ENCODE measurements at places on chromosomes 2 and 18.
A peak's percentile ranks its signal among the peaks of the same experiment; 100 is the strongest.

GRCh38 chr2:96116424-96116878 lies at the start of gene ADRA2B:
Gene ADRA2B, minus strand, starts transcription at chr2:96116571. Its CDS starts 422 bp downstream, at chr2:96116149.
- H3K36me3 ChIP-seq, result no peaks in the 10 kb centered on the region
- peak within 1 kb of the TSS; percentile 31 for H3K4me3 ChIP-seq
- DNase-seq, result peak; percentile 71
- peaks cover 17% of the 10 kb centered on the region for H3K27me3 ChIP-seq
- no peak within 1 kb of the TSS for H3K27ac ChIP-seq

GRCh38 chr18:42168487-42168886 lies 213.5 kb downstream of the PIK3C3 start:
- no peak overlapping the region for H3K4me3 ChIP-seq
- no peak for DNase-seq
- no peaks in the 10 kb centered on the region for H3K27me3 ChIP-seq
- no peaks in the 10 kb centered on the region for H3K36me3 ChIP-seq
- H3K4me1 ChIP-seq, result no peaks in the 10 kb centered on the region

GRCh38 chr2:160142472-160142871 lies 57.6 kb downstream of the ITGB6 start:
- H3K27ac ChIP-seq, result no peak overlapping the region
- no peak overlapping the region for H3K4me3 ChIP-seq

- DNase-seq, result no peak
- no peaks in the 10 kb centered on the region for H3K27me3 ChIP-seq
- peaks cover 15% of the 10 kb centered on the region for H3K36me3 ChIP-seq
- no peak overlapping the region for H3K4me3 ChIP-seq
- peaks cover 6% of the 10 kb centered on the region for H3K4me1 ChIP-seq
- no peak overlapping the region for H3K27ac ChIP-seq
Measured at GRCh38 chr2:182906454-182906853, 40.0 kb upstream of the FRZB start.

DNA sequence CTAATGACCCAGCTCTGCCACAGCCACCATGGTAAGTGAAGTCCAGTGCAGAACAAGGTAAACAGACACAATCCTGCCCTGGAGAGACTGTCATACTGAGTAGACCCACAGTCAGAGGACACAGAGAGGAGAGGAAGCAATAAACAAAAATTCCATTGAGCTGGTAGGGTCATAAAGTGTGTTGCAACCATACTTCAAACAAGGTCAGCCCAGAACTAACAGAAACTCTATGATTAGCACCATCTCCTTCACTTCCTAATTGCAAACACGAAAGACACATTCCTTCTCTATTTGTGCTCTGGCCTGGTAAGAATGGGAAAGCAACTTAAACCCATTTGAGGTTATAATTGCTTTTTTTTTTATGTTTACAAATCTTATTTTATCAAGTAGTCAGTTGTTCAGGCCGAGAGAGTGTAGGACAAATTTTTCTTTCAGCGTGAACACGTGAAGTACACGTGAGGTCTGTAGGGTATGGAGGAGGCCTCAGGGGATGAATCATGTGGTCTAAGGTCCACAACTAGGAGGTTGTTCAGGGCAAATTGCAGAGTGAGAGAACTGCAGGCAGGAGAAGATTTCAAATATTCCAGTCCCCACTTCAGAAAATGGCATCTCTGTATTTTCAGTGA lies 71.4 kb upstream of the GLS start:
- DNase-seq, result no peak
- H3K36me3 ChIP-seq, result no peaks in the 10 kb centered on the region
- H3K4me3 ChIP-seq, result no peak overlapping the region
- H3K27ac ChIP-seq, result no peak overlapping the region
- H3K4me1 ChIP-seq, result no peaks in the 10 kb centered on the region
- H3K27me3 ChIP-seq, result no peaks in the 10 kb centered on the region

- H3K27me3 ChIP-seq, result no peaks in the 10 kb centered on the region
- DNase-seq, result no peak
- no peaks in the 10 kb centered on the region for H3K36me3 ChIP-seq
- no peak overlapping the region for H3K27ac ChIP-seq
Measured at GRCh38 chr2:234309431-234309830, 187.4 kb downstream of the ARL4C start.

- no peak overlapping the region for H3K4me3 ChIP-seq
- no peaks in the 10 kb centered on the region for H3K36me3 ChIP-seq
- H3K27ac ChIP-seq, result no peak overlapping the region
- no peaks in the 10 kb centered on the region for H3K27me3 ChIP-seq
- no peaks in the 10 kb centered on the region for H3K4me1 ChIP-seq
Measured at GRCh38 chr2:165584126-165584654, 114.7 kb downstream of the CSRNP3 start.

DNA sequence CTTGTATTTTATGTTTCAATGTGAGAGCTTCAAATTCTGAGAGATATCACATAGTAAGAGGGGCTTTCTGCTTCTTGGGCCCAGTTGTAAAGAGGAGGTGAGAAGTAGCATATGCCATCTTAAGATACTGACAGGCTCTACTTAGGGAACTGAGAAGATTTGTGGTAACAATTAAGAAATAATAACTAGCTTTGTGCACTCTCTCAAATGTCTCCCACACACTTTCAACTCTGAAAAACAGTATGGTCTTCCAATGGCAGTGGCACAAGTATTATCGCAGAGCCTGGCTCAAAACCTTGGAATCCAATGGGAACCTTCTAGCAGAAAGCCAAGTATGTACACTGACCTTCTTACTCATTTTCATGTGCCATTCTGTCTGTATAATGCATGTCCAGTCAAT lies 80.3 kb upstream of the FAM237A start:
- no peak overlapping the region for H3K27ac ChIP-seq
- no peaks in the 10 kb centered on the region for H3K27me3 ChIP-seq
- DNase-seq, result no peak
- H3K36me3 ChIP-seq, result peaks cover 3% of the 10 kb centered on the region
- no peaks in the 10 kb centered on the region for H3K4me1 ChIP-seq

- H3K4me3 ChIP-seq, result no peak overlapping the region
- no peaks in the 10 kb centered on the region for H3K4me1 ChIP-seq
- H3K36me3 ChIP-seq, result peaks cover 15% of the 10 kb centered on the region
- no peak overlapping the region for H3K27ac ChIP-seq
- no peaks in the 10 kb centered on the region for H3K27me3 ChIP-seq
Measured at GRCh38 chr2:106104332-106105062, 89.6 kb downstream of the UXS1 start.

GRCh38 chr2:215870986-215871385 lies 142.4 kb downstream of the MREG start:
- H3K27ac ChIP-seq, result no peak overlapping the region
- H3K4me1 ChIP-seq, result no peaks in the 10 kb centered on the region
- no peak overlapping the region for H3K4me3 ChIP-seq
- H3K36me3 ChIP-seq, result no peaks in the 10 kb centered on the region

GRCh38 chr2:18932853-18933252 lies 343.5 kb upstream of the NT5C1B start:
- no peaks in the 10 kb centered on the region for H3K36me3 ChIP-seq
- H3K27me3 ChIP-seq, result no peaks in the 10 kb centered on the region
- peaks cover 7% of the 10 kb centered on the region for H3K4me1 ChIP-seq
- H3K4me3 ChIP-seq, result no peak overlapping the region

DNA sequence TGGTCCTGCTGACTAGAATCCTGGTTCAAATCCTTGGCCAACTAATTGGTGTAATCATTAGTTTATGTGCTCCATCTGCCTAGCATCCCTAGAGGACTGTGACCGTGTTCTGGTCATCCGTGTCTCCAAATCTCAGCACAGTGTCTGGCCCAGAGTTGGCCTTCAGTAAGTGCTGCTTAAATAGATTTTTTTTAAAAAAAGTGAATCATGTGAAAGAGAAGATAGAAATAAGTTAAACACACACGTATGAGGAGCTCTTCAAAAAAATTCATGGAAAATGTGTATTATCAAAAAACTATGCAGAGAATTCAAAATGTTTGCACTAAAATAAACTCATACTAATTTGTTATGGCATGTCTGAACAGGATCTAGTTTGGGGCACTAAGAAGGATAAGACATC lies 129.3 kb upstream of the TLK1 start:
- no peaks in the 10 kb centered on the region for H3K36me3 ChIP-seq
- DNase-seq, result no peak
- no peaks in the 10 kb centered on the region for H3K27me3 ChIP-seq

DNA sequence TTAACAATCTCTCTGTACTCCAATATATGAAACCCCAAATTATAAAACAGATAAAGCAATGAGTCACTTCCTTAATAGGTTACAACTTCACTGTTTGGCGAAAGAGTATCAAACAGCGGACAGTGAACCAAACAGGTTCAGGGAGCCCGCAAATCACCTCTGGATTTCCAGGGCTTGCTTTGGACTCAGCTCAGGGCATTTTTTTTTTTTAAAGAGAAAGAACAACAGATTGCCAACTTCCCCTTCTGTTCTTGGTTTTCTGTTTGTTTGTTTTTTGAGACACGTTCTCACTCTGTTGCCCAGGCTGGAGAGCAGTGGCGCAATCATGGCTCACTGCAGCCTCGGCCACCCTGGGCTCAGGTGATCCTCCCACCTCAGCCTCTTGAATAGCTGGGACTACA lies 52.7 kb downstream of the ABCB11 start:
- H3K27ac ChIP-seq, result no peak overlapping the region
- peaks cover 7% of the 10 kb centered on the region for H3K4me1 ChIP-seq
- no peaks in the 10 kb centered on the region for H3K36me3 ChIP-seq
